ENCODE measurements at places on chromosomes 2 and 18. TPM values are rescaled to one million over a fixed set of nuclear protein-coding genes. Genes with fewer than 3 reads are reported as not detected.

KCNK3 gene
- total RNA-seq: 0.91 TPM

- DNase-seq: peak; percentile 43
Observed at GRCh38 chr2:237692601-237693290, 65.4 kb downstream of the LRRFIP1 start.

GRCh38 chr2:237118025-237118424, 32.3 kb downstream of the COPS8 start:
- DNase-seq: no peak

DNA sequence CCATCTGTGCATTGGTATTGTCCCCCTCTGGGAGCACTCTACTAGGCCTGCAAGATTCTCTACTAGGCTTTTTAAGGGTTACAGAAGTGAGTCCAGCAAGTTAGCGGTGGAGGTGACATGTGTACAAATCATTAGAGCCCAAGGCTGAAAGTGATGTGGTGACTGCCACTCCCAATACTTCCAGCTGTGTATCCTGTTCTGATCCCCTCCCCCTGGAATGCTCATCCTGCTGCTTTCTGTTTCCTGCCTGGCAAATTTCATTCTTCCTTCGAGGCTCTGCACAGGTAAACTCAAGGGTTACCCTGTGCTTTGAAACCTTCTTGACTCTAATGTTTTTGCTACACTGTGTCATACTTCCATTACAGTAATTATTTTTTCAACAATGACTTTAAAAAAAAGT, 258.5 kb upstream of the REV1 start:
- no peak for DNase-seq

RAD51AP2 gene
- total RNA-seq: not detected

GRCh38 chr2:99827296-99827999, 314.9 kb downstream of the AFF3 start:
- no peak for DNase-seq

- DNase-seq: no peak
Observed at GRCh38 chr2:194822097-194822496, 834.9 kb upstream of the SLC39A10 start.

CHST9 gene
- not detected for total RNA-seq

GRCh38 chr2:162063899-162064298, 10.1 kb downstream of the DPP4 start:
- DNase-seq: no peak

MARCHF4 gene
- not detected for total RNA-seq

- no peak for DNase-seq
Observed at GRCh38 chr2:177355874-177356273, 36.7 kb upstream of the AGPS start.

GLB1L gene
- total RNA-seq: 1.5 TPM

GRCh38 chr2:15725101-15725781, 133.6 kb downstream of the DDX1 start:
- DNase-seq: no peak
